ENCODE measurements at places on chromosomes 1 and 21.

GRCh38 chr1:232748910-232749368 lies 56.3 kb upstream of the MAP10 start:
- DNase-seq, result no peak

- no peak for DNase-seq
Observed at GRCh38 chr1:109255678-109256077, 6.3 kb downstream of the CELSR2 start.

GRCh38 chr1:31715087-31715872 lies 11.5 kb upstream of the COL16A1 start:
- DNase-seq, result no peak

DNA sequence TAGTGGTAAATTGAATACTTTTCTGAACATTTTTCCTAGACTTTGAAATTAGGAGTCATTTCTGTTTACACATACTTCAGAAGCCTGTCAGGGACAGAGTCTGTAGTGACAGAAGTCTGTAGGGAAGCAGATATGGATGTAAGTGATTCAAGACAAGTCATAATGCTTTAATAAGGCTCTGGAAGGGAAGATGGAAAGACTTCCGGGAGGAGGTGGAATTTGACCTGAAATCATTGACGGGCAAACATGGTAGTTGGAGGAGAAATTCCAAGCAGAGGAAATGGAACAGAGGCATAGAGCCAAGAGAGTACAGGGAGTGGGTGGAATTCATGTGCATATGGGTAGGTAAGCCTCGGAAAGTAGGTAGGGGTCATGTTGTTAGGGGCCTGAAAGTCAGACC lies 22.5 kb downstream of the CAMTA1 start:
- DNase-seq, result no peak
